ENCODE measurements at places on chromosomes 11 and 22. TPM values are rescaled to one million over a fixed set of nuclear protein-coding genes. Genes with fewer than 3 reads are reported as not detected.

Gene CNTF
- total RNA-seq = 53.7 TPM

Gene GVQW3
- 1.8 TPM for total RNA-seq

Gene RAG2
- total RNA-seq = not detected

Gene TKFC
- 18.2 TPM for total RNA-seq

Gene GP1BB
- 5.9 TPM for total RNA-seq

Gene RFPL3
- not detected for total RNA-seq

Gene ALDH3B2
- total RNA-seq = not detected

Gene OR2AG2
- not detected for total RNA-seq

Gene ARHGAP8
- 5.7 TPM for total RNA-seq

Gene CACNA1I
- total RNA-seq = 0.78 TPM

DNA sequence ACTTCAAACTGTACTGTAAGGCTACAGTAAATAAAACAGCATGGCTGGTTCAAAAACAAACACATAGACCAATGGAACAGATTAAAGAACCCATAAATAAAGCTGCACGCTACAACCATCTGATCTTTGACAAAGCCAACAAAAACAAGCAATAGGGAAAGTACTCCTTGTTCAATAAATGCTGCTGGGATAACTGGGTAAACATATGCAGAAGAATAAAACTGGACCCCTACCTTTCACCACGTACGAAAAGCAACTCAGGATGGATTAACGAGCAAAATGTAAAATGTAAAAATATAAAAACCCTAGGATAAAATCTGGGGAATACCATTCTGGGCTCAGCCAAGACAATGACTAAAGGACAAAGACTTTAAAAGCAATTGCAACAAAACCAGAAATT lies 201.8 kb upstream of the PGR start:
- no peaks in the 10 kb centered on the region for H3K4me1 ChIP-seq
- no peaks in the 10 kb centered on the region for H3K36me3 ChIP-seq
- H3K4me3 ChIP-seq = no peak overlapping the region
- H3K27ac ChIP-seq = no peak overlapping the region
- no peak for DNase-seq
- H3K27me3 ChIP-seq = no peaks in the 10 kb centered on the region

- H3K4me3 ChIP-seq = no peak overlapping the region
- no peaks in the 10 kb centered on the region for H3K27me3 ChIP-seq
- no peak overlapping the region for H3K27ac ChIP-seq
- no peak for DNase-seq
- no peaks in the 10 kb centered on the region for H3K4me1 ChIP-seq
- no peaks in the 10 kb centered on the region for H3K36me3 ChIP-seq
Measured at GRCh38 chr22:27507111-27507611, 294.4 kb downstream of the MN1 start.

GRCh38 chr11:97890466-97890865 lies 1130.3 kb upstream of the CNTN5 start:
- DNase-seq = no peak
- H3K4me1 ChIP-seq = no peaks in the 10 kb centered on the region
- no peak overlapping the region for H3K27ac ChIP-seq
- no peaks in the 10 kb centered on the region for H3K36me3 ChIP-seq
- no peak overlapping the region for H3K4me3 ChIP-seq
- no peaks in the 10 kb centered on the region for H3K27me3 ChIP-seq

- no peaks in the 10 kb centered on the region for H3K4me1 ChIP-seq
- no peaks in the 10 kb centered on the region for H3K27me3 ChIP-seq
- H3K36me3 ChIP-seq = no peaks in the 10 kb centered on the region
- no peak overlapping the region for H3K27ac ChIP-seq
- DNase-seq = no peak
Measured at GRCh38 chr11:66684635-66685034, 6.9 kb upstream of the RBM4B start.

DNA sequence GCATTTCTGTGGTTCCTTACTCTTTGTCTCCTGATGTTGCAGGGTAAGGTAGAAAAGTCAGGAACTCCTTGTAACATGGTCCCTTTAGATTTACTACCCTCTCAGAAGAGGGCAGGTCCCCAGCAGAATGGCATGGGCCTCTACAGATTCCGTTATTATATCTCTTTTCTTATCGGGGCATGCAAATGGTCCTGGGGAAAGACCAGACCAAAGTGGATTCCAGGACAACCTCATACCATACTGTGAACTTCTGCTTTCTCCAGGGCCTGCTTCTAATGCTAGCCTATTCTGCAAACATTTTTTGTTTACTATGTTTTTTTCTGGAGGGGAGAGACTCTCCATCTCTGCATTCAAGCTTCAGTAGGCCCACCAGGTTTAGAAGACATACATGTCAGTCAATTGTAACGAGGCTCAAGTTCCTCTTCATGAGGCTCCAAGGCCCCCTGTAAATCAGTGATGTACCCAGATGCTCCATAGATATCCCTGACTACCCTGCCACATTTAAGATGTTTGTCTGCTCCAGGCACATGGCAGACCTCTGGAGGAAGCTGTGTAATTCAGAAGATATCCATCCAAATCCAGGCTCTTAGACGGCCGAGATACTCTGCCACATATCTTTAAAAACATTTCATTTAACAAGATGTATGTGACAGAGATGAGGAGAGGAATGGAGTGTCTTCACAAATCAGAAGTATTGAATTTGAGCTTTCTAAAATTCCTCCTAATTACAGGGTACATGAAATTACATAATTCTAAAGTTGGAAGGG lies 8.5 kb upstream of the ME3 start:
- H3K36me3 ChIP-seq = no peaks in the 10 kb centered on the region
- no peak for DNase-seq
- no peak overlapping the region for H3K4me3 ChIP-seq
- peaks cover 6% of the 10 kb centered on the region for H3K4me1 ChIP-seq
- H3K27me3 ChIP-seq = no peaks in the 10 kb centered on the region

DNA sequence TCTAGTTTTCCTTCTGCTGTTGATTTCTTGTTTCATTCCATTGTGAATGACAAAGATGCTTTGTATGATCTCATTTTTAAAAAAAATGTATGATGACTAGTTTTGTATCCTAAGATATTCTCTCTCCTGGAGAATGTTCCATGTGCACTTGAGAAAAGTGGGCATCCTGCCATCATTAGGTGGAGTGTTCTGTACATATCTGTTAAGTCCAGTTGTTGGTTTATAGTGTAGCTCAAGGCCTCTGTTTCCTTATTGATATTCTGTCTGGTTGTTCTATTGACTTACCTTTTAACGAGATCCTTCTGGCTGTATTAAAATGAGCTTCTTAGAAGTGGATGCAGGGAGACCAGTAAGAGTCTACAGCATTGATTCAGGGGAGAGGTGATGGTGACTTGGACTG lies 35.2 kb downstream of the SGSM1 start:
- DNase-seq = no peak
- H3K27me3 ChIP-seq = no peaks in the 10 kb centered on the region
- no peaks in the 10 kb centered on the region for H3K36me3 ChIP-seq

DNA sequence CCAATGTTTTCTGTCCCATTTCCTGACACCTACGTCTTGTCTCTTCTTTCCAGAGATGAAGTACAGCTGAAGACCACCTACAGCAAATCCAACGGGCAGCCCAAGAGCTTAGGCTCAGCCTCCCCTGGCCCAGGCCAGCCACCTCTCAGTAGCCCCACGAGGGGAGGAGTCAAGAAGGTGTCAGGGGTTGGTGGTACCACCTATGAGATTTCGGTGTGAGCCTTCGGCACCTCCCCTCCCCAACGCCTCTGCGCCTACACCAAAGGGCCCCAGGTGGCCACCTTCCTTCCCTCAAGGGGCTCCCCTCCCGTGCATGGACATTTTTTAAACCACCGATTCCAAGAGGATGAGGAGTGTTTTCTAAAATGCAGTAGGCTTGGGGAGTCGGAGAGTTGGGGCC lies 12.2 kb downstream of the MED19 start:
- no peaks in the 10 kb centered on the region for H3K27me3 ChIP-seq
- H3K36me3 ChIP-seq = peaks cover 7% of the 10 kb centered on the region
- no peak overlapping the region for H3K4me3 ChIP-seq
- H3K27ac ChIP-seq = no peak overlapping the region
- H3K4me1 ChIP-seq = no peaks in the 10 kb centered on the region
- DNase-seq = no peak

DNA sequence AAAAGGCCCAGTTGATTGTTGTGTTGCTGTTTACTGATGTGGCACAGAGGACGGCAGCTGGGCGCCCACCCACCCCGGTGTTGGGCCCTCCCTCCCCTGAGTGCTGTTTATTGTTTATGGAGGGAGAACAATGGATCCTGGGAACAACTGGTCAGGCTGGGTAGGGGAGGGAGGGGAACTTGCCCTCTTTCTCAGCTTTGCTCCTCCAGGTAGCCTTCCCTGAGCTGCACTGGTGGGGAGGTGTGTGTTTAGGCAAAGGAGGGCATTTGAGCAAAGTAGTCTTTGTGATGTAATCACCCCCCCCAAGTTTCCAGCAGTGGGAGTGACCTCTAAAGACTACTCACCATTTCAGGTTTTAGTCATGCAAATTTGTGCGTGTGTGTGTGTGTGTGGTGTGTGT lies 1035.3 kb downstream of the NTM start:
- H3K4me3 ChIP-seq = no peak overlapping the region
- no peaks in the 10 kb centered on the region for H3K4me1 ChIP-seq
- DNase-seq = no peak
- no peak overlapping the region for H3K27ac ChIP-seq
- no peaks in the 10 kb centered on the region for H3K27me3 ChIP-seq
- no peaks in the 10 kb centered on the region for H3K36me3 ChIP-seq

DNA sequence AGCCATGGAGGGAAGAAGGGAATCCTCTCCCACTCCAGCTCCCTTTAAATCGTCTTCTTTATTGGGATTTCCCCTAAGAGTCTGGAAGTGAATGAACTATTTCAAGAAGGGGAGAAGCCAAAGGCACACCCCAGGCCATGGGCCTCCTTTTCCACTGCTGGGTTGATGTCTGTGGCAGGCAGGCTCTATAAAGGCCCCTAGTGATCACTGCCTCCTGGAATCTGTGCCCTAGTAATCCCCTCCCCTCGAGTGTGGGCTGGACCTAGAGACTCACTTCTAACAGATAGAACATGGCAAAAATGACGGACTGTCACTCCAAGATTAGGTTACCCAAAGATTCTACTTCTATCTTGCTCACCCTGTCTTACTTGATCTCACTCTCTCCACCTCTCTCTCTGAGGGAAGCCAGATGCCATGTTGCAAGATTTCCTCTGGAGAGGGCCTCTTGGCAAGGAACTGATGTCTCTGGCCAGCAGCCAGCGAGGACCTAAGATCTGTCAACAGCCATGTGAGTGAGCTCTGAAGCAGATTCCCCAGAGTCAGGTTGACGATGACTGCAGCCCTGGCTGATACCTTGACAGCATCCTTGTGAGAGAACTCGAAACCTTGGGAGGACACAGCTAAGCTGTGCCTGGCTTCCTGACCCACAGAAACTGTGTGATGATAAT lies 444.8 kb downstream of the SOX6 start:
- H3K4me1 ChIP-seq = no peaks in the 10 kb centered on the region
- no peak overlapping the region for H3K27ac ChIP-seq
- peak; percentile 54 for DNase-seq
- no peaks in the 10 kb centered on the region for H3K27me3 ChIP-seq

- no peaks in the 10 kb centered on the region for H3K4me1 ChIP-seq
- DNase-seq = no peak
- no peaks in the 10 kb centered on the region for H3K36me3 ChIP-seq
- no peak overlapping the region for H3K4me3 ChIP-seq
Measured at GRCh38 chr11:58927393-58928106, 11.7 kb upstream of the GLYATL1 start.

- H3K27me3 ChIP-seq = no peaks in the 10 kb centered on the region
- peak overlapping the region; percentile 91 for H3K27ac ChIP-seq
- peaks cover 5% of the 10 kb centered on the region for H3K4me1 ChIP-seq
- H3K4me3 ChIP-seq = peak overlapping the region; percentile 78
- DNase-seq = no peak
Measured at GRCh38 chr11:2883979-2884815, 1.4 kb downstream of the CDKN1C start.

DNA sequence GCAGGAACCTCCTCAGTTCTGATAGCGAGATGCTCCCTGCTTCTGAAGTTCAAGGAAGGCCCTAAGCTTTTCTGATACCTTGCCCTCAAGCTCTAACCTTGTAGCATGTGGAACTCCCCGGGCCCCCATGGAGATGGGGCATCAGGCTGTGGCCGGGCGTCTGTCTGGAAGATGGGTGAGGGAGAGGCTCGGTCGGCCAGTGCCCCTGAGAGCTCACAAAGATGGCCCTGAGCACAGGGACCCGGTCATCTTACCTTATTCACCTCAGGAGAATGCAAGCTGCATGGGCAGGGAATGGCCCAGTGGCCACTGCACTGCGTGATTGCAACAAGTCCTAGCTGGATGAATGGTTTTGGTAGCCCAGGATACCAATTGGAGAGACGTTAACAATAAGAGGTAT lies 830.3 kb downstream of the TBC1D22A start:
- H3K4me3 ChIP-seq = no peak overlapping the region
- H3K27me3 ChIP-seq = no peaks in the 10 kb centered on the region
- H3K36me3 ChIP-seq = no peaks in the 10 kb centered on the region

Measured in tibial nerve (tissue), 4 donors.